ENCODE measurements at places on chromosomes 2 and 18.

GRCh38 chr2:201279079-201279478 is 18.7 kb downstream of the CASP8 start:
- no peak for DNase-seq

- no peak for DNase-seq
Observed at GRCh38 chr2:57943315-57943714, 103.3 kb upstream of the VRK2 start.

DNA sequence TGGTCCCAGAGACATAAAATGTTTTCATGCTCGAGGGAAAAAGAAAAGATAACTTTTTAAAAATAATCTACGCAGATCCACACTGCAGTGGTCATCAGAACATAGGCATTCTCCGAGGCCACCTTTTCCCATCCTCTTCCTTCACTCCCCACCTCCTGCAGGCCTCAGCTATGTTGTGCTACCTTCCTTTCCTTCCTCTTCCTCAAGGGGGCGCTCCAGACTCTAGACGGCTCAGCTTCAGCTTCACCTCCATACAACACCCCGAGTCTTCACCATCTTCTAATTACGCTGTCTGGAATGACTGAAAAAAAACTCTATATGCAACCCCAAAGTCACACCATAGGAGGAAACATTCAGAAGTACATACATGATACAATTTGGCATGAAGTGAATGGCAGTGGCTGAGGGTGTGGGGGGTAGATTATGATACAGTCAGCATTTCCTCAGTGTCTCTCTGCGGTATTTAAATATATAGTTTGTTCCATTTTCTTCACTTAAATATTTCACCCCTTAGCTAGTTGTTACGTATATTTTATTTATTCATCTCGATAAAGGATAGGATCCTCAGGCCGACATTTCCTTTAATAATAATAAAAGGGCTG is 583.6 kb downstream of the IRS1 start:
- DNase-seq = no peak

DNA sequence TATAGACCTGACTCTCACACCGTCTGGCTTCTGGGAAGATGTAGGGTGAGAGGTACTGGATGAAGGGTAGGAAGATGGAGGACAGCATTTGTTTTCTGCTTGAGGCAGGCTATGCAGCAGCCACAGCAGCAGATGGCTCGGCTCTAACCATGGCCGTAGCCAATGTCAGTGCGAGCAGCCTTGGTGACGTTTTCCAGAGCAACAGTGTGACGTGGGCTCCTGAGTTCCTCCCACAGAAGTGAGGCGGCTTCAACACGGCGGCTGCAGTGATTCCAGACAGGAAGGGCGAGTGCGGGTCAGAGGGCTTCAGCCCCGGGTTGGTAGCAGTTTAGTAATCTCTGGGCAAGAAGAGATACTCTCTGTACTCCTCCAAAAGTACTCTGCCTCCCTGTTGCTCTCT is 133.0 kb upstream of the MYT1L start:
- DNase-seq = no peak

- no peak for DNase-seq
Observed at GRCh38 chr2:240998995-240999791, 775 bp downstream of the SNED1 start.

- DNase-seq = no peak
Observed at GRCh38 chr2:48568547-48568946, 38.6 kb downstream of the STON1 start.

GRCh38 chr2:96110621-96111256 is 5.6 kb downstream of the ADRA2B start:
- DNase-seq = no peak

DNA sequence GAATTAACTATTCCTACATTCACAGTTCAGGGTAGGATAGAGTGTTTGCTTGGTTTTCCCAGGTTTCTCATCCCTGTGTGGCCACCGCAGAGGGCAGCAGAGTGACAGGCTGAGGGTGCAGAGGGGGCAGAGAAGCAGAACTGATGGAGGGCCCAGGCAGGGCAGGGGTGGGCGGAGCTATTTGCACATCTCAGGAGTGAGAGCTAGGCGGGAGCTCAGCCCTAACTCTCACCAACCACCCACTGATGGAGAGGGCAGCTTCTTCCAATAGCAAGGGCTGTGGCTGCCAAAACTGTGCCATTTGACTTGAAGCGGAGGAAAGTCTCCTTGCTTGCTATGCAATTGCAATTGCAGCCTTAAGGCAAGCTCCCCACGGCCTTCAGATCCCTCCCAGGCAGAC is 12.0 kb upstream of the DARS1 start:
- no peak for DNase-seq

DNA sequence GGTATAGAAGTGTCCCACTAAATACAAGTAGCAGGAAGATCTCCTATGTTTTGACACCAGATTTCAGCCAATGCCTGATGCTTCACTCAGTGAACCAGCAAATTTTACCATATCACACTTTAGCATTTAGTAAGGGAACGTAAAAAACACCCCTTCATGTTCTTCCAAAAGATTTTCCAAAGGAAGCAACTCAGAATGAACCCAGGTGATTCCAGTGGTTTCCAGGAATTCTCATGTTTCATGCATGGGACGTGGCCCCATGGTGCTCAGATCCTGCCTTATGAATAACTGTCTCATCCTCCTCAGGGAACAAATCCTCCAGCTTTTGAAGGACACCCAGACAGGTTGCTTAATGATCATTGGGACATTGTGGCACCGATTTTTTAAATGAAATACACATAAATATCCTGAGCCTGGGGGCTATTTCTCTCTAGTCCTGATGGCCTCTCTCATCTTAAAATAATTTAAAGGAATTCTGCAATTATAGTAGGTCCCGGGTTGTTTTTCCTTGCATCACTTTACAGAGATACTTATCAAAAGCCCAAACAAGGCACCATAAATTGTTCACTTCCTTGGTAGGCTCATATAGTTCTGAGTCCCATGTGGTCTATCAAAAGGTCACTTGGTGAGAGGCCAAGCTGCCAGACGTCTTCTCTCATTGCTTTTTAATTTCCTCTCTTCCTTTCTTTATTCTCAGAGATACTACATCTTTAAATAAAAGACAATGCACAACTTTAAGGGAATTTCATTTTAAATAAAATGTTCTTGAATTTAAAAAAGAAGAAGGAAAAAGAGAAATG is 261.0 kb downstream of the ZNF516 start:
- no peak for DNase-seq

DNA sequence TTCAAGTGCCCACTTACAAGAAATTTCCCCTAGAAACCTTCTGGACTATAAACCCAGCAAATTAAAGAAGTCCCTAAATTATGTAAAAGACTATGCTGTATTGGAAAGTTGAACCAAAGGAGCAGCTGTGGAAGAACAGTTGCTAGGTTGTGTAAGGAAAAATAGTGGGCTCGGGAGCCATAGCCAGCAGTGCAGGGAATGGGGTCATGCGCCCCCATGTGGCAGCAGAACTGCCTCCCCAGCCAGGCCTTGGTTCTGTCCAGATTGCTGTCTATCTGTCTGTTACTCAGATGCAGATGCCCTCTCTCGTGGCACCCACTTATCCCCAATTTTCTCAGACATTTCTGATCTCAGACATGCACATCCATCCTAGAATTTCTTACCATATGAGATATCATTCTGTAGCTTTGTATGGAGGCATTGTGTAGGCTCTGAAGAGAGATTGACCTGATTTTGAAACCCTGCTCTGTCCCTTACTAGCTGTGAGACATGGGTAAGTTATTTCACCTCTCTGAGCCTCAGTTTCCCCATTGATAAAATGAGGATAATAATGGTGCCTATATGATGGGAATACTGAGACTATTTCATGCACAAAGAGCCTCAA is 258.3 kb downstream of the SS18 start:
- no peak for DNase-seq

DNA sequence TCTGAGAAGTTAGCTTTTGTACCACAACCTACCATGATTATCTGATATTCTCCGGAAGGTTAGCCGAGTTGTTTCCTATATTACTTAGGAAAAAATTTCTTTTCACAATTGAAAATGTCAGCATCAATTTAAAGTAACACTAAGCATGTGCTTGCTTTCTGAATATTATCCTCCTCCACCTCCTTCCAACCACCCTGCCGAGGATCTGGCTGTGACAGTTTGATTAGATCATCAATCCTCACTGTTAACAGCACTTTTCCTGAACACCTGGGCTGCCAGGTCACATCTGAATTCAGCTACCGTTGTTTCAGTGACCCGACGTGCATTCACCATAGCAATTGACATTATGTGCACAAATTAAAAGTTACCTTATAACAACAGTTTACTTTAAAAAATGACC is 207.0 kb downstream of the ZNF407 start:
- DNase-seq = peak; percentile 82

GRCh38 chr2:172297950-172298349 is 129.4 kb upstream of the ITGA6 start:
- DNase-seq = no peak

All from NCI-H1417 treated with DMSO at 0.1 percent for 48 hours (cell line).